ENCODE measurements at places on chromosomes 5 and 9.
A peak's percentile ranks its signal among the peaks of the same experiment; 100 is the strongest.

DNA sequence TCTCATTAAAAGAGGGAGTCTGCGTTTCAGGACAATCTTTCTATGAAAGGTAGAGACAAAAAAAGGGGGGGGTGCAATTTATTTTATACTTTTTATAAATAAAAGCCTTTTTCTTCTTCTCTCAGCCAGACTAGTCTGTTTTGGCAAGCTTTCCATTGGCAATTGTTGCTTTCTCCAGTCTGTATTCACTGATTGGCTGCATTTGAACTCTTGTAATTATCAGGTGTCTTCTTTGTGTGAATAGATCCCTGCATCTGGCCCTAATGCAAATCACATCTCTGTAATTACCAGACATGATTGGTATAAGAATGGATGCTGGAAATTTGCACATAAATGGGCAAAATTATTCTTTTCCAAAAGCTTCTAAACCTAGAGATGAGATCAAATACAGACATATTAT lies 7.6 kb upstream of the EQTN start:
- no peak for DNase-seq

GRCh38 chr9:126703002-126703865 lies 89.5 kb downstream of the LMX1B start:
- no peak for DNase-seq

DNA sequence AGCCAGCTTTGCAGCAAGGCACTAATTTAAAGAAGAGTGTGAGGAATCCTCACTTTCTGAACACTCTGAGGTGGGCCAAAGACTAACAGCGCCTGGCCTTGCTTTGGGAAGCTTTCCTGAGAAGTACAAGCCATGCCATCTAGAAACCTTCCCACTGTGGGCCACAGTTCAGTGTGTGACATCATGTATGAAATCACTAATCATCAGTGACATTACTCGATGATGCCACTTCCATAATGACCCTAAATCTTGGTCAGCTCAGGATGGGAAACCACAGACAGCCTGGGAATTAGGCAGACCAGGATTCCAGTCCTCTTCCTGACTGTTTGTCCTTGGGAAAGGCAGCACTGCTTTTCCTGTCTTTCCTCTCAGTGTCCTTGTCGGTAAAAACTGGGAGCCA lies 54.2 kb upstream of the HSPA9 start:
- DNase-seq: no peak

- DNase-seq: no peak
Observed at GRCh38 chr5:172683645-172684471, 42.8 kb downstream of the NEURL1B start.

- DNase-seq: peak; percentile 12
Observed at GRCh38 chr9:2340046-2340760, 281.4 kb upstream of the VLDLR start.

- DNase-seq: no peak
Observed at GRCh38 chr9:94956731-94957130, 230.2 kb downstream of the AOPEP start.

GRCh38 chr5:107010060-107010459 lies 660.7 kb downstream of the EFNA5 start:
- DNase-seq: no peak

GRCh38 chr5:134462047-134462575 lies 50.4 kb upstream of the CDKN2AIPNL start:
- DNase-seq: no peak

DNA sequence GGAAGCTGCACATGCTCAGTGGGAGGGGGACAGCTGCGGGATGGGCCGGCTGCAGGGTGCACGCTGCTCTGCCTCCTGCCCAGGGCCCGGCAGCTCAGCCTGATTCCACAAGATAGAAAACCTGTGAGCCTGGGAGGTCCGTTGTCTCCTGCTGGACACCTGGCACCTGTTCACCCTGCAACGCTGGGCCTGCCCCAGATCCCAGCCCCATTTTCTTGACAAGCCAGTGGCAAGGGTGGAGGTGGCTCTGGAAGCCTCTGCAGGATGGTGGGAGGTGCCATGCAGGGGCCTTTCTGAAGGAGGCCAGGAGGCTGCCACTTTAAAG lies 68.1 kb upstream of the RNF130 start:
- no peak for DNase-seq

DNA sequence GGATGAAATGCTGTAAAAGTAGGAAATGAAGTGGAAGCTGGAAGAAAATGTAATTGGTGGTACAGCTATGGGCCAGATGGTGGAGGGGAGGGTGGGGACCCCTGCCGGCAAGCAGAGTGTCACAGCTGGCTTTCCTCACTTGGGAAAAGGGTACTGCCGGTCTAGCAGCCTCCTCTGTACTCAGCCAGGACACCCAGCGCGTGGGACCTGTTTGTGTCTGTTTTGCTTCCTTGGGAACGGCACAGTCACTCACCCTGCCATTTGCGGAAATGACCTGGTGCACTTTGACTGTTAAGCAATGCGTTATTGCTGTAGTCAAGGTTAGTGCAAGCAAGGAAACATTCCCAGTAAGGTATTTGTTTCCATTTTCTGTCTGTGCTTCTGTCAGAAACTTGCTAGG lies 10.1 kb downstream of the TMEM252 start:
- DNase-seq: no peak

DNA sequence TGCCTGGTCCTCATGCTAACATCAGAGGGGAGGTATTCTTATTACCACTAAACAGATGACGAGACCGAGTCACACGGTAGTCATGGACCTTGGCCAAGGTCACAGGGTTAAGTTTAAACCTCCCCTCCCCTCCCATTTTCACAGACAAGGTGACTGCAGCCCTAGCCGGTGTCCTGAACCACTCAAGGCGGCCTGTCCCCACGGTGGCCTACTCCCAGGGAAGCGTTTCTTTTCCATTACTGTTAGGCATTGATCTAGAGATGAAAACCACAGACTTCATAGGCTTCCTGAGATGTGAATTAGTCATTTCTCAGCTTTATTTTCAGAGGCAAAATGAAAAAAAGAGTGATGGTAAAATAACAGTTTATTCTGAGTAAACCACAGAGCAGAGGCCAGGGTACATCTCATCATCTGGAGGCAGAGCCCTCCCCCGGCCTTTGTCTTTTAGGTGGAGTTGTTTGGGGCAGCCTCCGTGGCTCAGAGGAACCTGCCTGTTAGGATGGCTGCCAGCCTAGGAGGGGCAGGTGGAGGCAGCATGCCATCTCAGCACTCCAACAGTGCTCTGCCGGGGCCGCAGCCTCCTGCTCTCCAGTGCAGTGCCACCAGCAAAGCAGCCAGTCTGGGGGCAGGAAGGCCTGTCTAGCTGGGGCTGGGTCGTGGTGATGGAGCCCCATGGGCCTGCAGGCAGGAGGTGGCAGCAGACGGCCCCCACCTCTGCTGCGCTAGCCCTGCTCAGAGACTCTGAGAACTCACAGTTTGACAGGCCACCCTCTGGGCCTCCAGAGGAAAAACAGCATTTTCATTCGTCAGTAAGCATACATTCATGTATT lies 71.2 kb downstream of the RAPGEF1 start:
- peak; percentile 86 for DNase-seq

DNA sequence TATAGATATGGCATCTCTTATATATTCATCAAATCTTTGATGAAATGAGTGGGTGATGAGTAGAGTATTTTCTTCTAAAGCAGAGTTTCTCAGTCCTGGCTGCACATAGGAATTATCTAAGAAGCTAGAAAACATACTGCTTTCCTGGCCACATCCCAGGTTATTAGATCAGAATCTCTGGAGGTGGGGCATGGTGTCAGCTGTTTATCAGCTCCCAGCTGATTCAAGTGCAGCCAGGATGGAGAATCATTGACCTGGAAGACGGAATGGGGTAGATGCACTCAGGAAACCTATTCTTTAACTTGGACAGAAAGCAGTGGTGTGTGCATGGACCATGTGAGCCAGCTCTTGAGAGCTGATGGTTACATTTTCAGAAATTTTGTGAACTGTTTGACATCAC lies 108.1 kb upstream of the IL6ST start:
- no peak for DNase-seq

GRCh38 chr5:157357823-157358222 lies 91.9 kb downstream of the CYFIP2 start:
- no peak for DNase-seq

- DNase-seq: no peak
Observed at GRCh38 chr9:78470741-78471140, 173.8 kb downstream of the PSAT1 start.

DNA sequence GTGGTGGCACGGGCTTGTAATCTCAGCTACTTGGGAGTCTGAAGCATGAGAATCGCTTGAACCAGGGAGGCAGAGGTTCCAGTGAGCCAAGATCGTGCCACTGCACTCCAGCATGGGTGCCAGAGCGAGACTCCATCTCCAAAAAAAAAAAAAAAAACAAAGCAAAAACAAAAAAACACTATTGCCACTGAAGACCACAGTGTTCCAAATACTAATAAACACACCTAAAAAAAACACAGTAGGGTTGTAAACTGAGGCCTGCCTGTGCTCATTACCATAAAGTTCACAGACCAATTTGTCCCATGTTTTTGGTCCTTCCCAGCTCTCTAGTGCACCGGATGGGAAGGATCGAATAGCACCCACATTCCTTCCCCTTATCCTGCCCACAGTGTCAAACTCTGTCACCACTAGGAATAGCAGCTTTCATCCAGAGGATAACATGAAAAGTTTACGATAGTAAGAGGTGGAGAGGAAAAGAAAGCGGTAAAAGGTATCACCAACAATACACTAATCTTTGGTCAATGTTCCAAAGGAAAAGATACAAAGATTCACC lies 49.2 kb downstream of the MYO10 start:
- no peak for DNase-seq

- no peak for DNase-seq
Observed at GRCh38 chr9:92807757-92808725, 43.4 kb upstream of the BICD2 start.

DNA sequence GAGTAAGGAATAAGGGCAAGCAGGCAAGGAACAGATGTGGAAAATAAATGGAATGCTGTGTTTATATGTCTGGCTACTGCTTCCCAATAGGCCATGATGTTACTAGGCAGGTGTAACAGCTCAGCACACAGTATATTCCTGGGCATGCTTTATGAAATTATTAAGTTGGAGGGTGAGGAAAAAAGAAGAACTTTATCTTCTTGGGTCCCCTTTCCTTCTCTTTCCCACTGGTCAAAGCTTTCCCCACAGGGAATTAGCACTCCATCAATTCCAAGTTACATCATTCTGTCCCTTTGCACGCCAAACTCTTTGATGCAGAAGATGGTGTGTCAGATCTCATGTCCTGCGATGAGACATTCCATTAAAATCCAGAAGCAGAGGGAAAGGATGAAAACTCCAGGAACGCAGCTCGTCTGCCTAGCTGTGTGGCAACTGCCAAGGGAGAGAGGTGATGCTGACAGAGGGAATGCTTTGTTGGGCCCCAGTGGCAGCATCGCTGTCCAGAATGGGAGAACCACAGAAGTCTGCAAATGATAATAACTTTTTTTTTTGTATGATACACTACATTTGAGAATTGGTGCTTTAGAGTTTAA lies 447.3 kb upstream of the ARRDC3 start:
- no peak for DNase-seq

DNA sequence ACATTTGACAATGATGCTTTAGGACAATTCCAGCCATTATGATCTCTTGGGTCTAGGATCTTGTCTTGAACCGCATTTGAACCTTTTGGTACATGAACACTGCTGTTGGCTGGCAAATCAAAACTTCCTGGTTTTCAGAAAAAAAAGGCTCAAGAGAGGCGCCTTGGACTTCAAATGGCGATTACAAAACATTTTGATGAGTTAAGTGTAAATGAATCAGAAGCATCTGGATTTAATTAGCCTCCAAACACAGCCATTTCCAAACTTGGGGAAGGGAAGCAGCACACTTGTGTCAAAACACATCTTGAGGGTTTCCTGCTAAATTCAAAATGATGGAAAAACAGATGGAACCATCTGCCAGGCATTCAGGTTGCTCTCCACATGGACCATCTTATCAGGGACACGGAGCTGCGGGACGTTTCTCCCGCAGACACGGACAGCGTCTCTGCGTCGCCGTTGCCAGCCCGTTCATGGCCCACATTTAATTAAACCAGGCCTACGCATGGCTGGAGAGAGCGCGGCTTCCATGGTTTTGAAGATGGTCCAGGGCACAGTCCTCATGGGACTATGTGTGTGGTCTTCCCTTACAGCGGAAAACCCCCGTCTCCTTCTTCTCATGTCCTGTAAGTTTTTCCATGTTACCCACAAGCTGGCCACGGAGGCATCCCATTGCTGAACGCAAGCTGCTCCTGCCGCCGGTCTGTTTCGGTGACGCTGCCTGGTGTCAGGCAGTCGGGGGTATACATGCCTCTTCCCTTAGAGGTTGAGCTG lies 55.8 kb upstream of the PTCH1 start:
- no peak for DNase-seq

- DNase-seq: no peak
Observed at GRCh38 chr5:136103118-136103517, 29.5 kb upstream of the SMAD5 start.

DNA sequence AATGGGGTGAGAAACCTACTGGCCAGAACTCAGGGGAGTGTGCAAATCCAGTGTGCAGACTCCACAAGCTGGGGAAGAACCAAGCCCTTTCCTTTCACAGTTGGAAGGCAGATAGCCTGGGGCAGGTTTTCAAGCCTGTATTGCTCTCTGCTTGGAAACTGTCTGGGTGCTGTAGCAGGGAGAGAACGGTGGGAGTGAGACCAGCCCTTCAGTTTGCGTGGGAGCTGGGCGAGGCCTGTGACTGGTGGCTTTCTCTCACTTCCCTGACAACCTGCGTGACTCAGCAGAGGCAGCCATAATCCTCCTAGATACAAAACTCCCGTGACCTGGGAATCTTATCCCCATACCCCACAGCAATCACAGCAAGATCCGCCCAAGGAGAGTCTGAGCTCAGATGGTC lies 44.9 kb upstream of the SNCAIP start:
- no peak for DNase-seq

- peak; percentile 90 for DNase-seq
Observed at GRCh38 chr5:10607023-10607665, 43.3 kb downstream of the ANKRD33B start.

DNA sequence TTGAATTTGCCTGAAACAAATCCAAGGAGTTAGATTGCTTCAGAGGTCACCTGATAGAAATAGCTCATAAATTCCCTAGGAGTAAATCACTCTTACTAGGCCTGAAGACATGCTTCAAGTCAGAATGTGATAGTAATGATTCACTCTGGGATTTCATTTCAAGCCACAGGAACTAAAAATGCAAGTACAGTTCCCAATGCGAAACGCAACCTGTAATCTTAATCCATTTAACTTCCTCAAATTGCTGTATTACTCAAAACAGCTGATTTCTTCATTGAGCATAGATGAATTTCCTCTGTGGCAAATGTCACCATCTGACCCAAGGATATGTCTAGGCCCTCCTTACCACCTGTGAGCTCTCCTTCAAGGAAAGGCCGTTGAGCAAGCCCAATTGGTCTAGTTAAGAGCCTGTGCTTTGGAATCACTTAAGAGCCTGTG lies 32.1 kb upstream of the IL6ST start:
- peak; percentile 91 for DNase-seq

DNA sequence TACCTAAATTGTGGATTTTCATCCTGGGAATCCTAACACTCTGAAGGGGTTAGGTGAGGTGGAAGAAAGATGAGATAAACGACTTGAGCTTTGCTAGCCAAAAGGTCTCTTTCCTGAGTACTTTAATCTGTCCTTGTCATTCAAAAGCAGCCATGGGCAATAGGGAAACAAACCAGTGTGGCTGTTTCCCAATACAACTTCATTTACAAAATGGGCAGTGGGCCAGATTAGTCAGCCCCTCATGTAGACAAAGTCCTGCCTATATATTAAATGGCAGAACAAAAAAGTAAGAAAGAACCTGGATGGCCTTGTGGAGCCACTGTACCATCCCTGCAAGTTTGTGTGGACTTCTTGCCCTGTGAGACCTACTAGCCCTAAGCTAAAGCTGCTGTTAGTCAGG lies 51.0 kb upstream of the NFIL3 start:
- DNase-seq: no peak
